Activated CD4-positive, alpha-beta T cell treated with anti-CD3 and anti-CD28 coated beads, Interleukin-2, amount 10 ng/mL, durations not matched to agents 7 days and 5 days (primary cell): ENCODE measurements at places on chromosomes 11 and 22.
A peak's percentile ranks its signal among the peaks of the same experiment; 100 is the strongest.

- no peak for DNase-seq
Observed at GRCh38 chr11:68659158-68659921, 25.0 kb upstream of the GAL start.

- DNase-seq = no peak
Observed at GRCh38 chr22:41015003-41015402, 63.8 kb downstream of the RBX1 start.

- DNase-seq = peak; percentile 46
Observed at GRCh38 chr22:24423519-24424000, 3.8 kb upstream of the ADORA2A start.

- DNase-seq = no peak
Observed at GRCh38 chr11:28606930-28607329, 498.7 kb downstream of the METTL15 start.

- no peak for DNase-seq
Observed at GRCh38 chr22:46754110-46754799, 8.2 kb upstream of the TBC1D22A start.

DNA sequence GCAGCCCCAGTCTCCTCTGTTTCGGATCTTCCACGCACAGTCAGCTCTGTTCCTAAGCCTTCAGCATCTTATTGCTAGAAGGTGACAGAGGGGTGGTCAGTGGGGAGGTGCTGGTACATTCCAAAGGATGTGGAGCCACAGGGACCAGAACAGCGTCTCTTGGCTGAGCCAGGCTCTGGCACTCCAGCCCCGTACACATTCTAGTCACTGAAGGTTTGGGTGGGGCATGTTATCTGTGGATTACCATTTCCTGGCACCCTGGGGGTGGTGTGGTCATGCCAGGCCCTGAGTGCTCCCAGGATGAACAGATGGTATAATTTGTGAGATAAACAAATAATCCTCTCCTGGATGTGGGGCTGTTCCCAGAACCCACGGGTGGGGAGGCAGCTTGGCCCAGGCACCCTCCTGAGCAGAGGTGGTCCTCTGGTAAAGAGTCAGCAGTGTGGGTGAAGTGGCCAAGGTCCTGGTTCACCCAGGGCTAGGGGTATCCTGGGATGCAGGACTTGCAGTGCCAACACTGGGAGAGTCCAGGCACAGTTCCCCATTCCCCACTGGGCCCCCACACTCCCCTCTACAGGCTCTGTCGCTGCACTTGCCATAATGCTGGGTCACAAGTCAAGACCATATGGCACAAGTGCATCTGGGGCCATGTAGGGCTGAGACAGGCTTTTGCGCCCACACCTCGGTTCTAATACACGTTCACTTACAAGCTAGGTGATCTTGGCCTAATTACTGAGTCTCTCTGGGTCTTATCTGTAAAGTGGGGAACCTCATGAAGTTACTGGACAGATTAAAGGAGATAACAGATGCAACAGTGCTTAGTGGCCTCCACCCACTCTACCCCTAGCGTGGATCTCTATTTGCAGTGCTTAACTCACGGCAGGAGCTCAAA is 33.0 kb downstream of the DKK3 start:
- DNase-seq = no peak

- peak; percentile 93 for DNase-seq
Observed at GRCh38 chr22:39388261-39389011, 11.1 kb upstream of the TAB1 start.

- no peak for DNase-seq
Observed at GRCh38 chr11:125276619-125276976, 112.0 kb downstream of the PKNOX2 start.

DNA sequence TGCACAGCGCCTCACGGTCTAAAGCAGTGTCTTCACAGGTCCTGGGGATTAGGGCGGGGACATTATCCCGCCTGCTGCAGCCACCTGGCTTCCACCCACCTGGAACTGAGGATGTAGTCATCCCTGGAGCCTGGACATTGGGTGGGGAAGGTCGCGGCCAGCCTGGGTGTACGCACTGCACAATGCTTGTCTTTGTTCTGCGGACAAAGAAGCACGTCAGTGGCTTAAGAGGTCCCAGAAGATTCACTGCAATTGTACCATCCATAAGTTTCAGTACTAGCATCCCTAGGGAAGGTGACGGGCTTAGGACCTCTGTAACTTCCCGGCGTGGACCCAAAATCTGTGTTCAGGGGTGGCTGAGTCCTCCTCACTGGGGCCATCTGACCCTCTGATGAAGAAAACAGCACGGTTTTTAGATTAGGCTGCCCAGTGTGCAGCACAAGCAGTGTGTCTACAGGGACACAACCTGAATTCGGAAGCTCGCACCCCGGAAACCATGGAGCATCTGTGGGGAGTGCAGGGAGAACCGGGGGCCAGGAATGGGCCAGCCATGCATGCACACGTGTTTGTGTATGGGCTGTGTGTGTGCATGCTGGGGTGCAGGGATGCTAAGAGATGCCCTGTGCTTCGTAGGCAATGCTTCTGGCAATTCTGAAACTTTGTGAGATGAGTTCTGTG is 342.6 kb upstream of the B3GAT1 start:
- DNase-seq = no peak

- DNase-seq = no peak
Observed at GRCh38 chr11:69498614-69499175, 17.2 kb downstream of the LINC01488 start.

GRCh38 chr11:125275905-125276618 is 111.5 kb downstream of the PKNOX2 start:
- DNase-seq = no peak

DNA sequence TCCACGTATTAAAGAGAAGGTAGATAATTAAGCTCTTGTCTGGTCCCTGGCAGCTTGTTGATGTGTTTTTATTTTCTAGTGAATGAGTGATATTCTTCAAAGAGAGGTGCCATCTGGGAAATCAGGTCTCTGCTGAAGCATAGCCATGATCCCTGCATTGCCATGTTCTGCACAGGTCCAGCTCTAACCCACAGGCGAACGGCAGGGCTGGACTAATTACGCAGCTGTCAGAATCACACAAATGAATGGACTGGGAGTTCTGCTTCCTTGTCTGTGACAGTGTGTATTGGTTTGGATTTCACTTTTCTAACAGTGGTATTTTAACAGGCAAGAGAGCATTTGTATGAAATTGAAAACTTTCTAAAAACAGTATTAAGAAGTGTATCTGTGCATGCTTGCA is 235.6 kb downstream of the FAT3 start:
- DNase-seq = no peak

- no peak for DNase-seq
Observed at GRCh38 chr11:105274631-105275030, 135.1 kb upstream of the CARD18 start.

GRCh38 chr22:30894371-30894740 is 74.2 kb downstream of the MORC2 start:
- no peak for DNase-seq

DNA sequence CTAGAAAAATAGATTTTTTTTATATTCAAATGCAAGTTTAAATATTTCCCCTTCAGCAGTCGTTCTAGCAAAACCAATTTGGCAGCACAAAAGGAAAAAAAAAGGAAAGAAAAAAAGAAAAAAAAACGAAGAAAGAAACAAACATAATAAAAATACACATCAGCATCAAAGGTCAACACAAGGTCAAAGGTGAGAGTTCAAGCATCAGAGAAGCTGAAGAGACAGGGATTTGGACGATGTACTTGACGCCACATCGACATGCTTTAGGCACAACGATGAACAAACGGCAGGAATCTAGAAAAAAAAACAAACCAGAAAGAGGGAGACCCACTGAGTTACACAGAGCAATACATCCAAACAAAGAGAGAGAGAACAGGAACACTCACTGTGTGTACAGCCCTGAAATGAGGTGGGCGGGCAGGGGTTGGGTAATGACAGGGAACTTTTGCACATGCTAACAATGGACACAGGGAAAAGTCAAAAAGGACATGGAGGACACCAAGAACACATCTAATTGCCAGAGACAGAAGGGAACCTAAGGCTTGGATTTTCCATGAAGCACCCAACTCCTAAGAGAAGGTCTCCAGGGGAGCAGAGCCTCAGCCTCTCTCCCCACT is 19.8 kb upstream of the RAPSN start:
- no peak for DNase-seq

- peak; percentile 69 for DNase-seq
Observed at GRCh38 chr11:65225279-65226102, 36.3 kb upstream of the POLA2 start.

- peak; percentile 39 for DNase-seq
Observed at GRCh38 chr11:63212742-63213141, 30.7 kb downstream of the SLC22A25 start.

DNA sequence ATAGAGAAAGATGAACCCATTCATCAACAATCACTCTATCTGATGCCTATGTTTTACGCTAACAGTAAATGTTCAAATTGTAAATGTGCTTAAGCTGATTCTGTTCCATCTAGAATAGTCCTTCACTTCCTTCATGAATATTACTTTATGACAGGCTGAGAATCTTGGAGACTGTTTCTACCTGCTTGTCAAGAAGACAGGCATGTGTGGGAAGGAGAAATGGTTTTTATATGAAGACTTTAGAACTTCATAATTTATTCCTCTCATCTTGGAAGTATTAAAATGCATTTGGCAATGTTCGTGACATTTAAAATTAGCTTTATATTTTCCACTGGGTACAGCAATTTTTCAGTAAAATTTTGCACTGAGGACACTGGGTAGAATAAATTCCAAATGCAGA is 41.0 kb downstream of the ELMOD1 start:
- DNase-seq = no peak

- no peak for DNase-seq
Observed at GRCh38 chr11:117900720-117901440, 24.4 kb upstream of the FXYD6 start.

DNA sequence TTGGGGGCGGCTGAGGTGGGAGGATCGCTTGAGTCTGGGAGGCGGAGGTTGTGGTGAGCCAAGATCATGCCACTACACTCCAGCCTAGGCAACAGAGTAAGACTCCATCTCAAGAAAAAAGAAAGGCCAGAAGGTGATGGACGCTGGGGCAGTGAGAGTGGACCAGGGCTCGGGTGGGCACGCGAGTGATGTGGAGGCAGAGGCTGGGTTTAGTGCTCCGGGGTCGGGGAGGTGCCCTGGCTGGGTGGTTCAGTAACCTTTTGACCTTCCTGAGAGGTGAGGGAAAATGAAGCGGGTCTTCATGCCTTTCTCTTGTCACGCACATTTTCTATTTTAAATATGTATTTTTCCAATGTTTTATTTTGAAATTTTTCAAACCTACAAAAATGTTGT is 45.1 kb downstream of the ST14 start:
- DNase-seq = no peak

DNA sequence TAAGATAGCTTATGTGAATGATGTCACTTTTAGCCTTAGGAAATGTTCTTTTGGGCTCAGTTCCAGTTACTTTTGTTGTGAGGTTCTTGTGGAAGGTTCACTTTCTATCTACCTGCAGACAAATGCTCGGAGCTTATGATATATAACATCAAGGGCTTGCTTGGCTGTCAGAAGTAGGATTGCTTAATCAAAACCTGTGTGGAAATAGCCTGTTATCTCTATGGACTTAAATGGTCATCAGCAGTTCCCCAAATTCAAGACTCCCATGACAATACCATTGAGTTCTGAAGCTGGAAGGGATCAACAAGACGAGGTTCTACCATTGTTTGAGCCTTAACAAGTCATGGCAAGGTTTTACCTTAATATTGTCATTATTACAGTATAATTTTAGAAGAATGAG is 43.8 kb downstream of the FLI1 start:
- no peak for DNase-seq

DNA sequence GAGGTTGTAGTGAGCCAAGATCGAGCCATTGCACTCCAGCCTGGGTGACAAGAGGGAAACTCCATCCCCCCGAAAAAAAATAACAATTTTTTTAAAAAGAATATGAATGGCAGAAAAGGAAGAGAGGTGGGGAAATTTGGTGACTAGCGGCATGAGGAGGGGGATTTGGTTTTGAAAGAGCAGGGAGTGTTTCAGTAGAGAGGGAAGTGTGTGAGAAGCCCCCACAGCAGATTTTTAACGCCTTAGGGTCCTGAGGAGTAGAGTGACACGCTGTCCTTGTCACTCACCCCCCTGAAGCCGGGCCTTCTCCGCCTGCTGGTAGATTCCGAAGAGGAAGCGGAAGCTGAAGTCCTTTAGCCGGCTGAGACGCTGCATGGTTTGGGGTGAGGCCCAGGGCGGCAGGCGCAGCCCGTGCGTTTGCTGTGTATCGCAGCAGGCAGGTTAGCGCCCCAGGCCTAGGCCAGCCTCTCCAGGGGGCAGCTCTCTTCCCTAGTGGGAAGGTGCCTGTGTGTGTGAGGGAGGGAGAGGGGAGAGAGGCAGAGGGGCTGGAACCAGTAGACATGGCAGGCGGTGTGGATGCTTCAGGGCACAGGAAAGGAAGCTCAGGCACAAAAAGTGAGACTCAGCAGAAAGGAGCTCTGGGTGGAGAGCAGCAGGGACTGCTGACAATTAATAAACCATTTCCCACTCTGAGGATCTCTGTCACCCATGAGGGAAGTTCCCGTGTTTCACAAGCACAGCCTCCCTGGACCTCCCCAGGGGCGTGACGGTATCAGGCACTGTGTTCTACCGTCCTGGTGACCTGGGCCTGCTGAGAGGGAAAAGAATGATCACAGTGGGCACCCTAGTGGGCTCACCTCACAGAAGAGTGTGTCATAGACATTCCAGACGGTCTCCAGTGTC is 3.9 kb downstream of the ACP2 start:
- no peak for DNase-seq

DNA sequence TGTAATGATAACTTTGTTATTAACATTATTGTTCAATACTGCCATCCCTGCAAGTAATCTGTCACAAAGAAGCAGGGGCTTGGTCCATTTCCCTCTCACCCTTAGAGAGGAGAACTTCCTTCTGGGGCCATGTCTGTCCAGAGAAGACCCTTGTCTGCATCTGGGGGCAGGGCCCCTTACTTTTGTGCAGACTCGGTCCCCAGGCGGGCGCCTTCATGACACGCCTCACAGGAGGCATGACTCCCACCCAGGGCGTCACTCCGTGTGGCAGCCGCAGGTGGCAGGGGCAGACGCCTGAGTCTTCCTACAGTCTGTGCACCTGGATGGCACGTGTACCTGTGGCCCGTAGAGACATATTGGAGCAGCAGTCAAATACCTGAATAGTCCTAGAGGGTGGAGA is 21.8 kb upstream of the B3GAT1 start:
- DNase-seq = no peak

DNA sequence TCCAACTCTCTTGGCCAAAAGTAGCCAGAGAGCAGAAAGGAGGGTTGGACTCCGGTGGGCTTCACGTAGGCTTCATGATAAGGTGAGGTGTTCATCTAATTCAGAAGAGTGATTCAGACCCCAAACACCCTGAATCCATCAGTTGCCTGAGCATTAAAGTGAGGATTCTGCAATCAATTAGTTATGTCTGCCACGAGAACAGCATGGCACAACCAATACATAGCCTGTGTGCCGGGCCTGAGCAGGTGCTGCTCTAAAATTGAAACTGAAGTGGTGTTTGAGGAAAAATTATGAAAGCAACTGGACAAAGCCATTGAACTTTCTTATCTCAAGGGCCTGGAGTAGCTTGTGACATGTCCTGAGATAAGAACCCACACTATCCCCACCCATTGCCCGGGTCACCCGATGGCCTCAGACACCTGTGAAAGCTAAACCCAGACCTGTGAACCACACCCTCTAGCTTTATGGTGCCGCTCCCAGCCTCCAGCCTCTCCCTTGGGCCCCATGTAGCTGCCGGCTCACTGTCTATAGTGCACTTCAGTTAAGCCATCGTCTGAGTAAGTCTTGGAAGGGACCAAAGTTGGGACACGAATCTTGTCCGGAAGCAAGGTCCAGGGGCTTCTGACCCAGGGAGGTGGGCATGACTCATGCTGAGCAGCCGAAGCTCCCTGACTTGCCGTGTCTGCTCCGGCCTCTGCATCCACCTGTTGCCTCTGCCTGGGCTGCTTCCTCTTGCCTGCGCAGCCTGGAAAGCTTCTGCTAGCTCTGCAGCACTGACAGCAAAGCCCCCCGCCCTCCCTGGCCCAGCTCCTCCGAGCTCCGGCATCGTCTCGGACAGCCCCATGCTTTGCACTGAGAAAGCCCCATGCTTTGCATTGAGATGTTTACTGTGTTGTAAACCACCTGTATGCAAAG is 5.7 kb upstream of the MYEOV start:
- no peak for DNase-seq
